Cardiac septum (tissue), 1 donor: ENCODE measurements at places on chromosomes 1 and 21. TPM values are rescaled to one million over a fixed set of nuclear protein-coding genes. Genes with fewer than 3 reads are reported as not detected.

DNA sequence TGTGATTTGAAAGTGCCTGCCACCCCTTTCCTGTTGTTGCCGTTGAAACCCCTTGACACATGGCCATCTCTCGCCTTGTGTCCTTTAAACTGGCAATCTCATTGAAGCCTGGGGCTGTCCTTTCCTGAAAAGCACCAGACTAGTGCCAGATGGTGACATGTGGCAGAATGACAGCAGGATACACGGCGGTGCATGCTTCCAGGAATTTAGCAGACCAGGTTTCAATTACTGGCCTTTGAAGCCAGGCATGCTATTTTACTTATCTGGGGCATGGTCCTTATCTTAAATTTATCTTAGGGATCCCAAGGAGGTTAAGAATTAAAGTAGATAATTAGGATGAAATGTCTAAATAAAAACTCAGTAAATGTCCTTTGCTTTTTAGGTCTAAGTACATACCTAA lies 15.2 kb downstream of the PLPPR4 start:
- DNase-seq = no peak

DNA sequence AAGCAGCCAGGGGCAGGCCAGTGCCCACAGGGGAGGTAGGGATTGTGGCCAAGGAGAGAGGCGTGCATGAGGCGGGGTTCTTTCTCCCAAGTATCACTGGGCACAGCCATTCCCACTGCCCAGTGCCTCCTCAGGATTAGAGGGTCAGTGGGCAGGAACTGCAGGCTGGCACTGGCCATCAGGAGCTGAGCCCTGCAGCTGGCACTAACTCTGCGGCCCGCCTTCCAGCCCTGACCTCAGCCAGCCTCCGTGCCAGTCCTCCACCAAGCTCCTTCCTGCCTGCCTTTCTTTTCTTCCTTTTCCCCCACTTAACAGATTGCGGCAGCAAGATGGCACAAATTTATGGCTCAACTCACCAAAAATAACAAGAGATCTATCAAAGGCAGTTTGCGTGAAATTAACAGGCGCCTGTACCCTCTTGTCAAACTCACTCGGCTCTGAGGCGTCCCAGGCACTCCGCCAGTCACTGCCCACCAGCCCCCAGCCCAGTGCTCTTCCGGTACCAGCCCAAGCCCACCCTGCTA lies 11.1 kb downstream of the ADGRB2 start:
- no peak for DNase-seq

GRCh38 chr1:95408507-95409136 lies 174.6 kb downstream of the RWDD3 start:
- no peak for DNase-seq

GRCh38 chr1:230332061-230332460 lies 94.1 kb downstream of the PGBD5 start:
- no peak for DNase-seq

GRCh38 chr1:204443260-204443619 lies 31.6 kb upstream of the PPP1R15B start:
- no peak for DNase-seq

GRCh38 chr1:35223084-35223630 lies 30.2 kb upstream of the SFPQ start:
- DNase-seq = no peak

GRCh38 chr1:61638911-61639605 lies 85.9 kb downstream of the TM2D1 start:
- no peak for DNase-seq

- DNase-seq = peak; percentile 58
These were observed 19.3 kb downstream of the TAL1 start for GRCh38 chr1:47212636-47213229.

DNA sequence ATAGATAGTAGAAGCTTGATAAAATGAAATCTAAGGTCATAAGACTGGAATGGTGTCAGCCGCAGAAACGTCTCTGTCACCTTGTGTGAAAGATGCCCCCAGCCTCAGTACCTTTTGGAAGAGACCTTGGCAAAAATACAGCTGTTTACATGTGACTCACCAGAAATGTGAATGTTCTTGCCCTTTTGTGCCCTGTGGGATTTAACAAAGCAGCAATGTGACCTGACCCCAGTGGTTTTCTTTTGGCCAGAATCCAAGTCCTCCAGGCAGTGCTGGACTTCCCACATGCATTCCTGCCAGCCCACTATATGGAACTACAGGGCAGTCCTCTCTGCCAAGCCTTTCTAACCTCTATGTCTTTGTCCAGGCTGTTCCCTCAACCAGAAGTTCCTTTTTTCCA lies 27.2 kb upstream of the LRRC8C start:
- DNase-seq = no peak

DNA sequence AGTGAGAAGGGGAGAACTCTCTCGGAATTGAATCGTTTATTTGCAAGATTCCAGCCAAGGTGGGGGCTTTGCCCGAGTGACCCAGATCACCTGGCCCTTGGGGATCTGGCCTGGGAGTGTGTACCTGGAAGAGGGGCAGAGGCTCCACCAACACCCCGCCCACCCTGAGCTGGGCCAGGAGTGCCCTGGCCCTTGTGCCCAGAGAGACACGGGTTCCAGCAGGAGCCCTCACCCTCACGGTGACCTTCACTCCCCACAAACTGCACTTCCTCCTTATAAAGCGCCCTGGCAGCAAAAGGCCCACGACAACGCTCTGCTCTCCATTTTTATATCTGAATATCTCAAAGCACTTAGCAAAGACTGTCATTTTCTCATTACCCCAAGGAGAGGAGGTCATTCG lies 16.6 kb downstream of the CASZ1 start:
- peak; percentile 67 for DNase-seq

- no peak for DNase-seq
These were observed 546.4 kb downstream of the OMA1 start for GRCh38 chr1:58000116-58000515.

- DNase-seq = no peak
These were observed 3.1 kb upstream of the OR10J1 start for GRCh38 chr1:159436469-159436868.

DNA sequence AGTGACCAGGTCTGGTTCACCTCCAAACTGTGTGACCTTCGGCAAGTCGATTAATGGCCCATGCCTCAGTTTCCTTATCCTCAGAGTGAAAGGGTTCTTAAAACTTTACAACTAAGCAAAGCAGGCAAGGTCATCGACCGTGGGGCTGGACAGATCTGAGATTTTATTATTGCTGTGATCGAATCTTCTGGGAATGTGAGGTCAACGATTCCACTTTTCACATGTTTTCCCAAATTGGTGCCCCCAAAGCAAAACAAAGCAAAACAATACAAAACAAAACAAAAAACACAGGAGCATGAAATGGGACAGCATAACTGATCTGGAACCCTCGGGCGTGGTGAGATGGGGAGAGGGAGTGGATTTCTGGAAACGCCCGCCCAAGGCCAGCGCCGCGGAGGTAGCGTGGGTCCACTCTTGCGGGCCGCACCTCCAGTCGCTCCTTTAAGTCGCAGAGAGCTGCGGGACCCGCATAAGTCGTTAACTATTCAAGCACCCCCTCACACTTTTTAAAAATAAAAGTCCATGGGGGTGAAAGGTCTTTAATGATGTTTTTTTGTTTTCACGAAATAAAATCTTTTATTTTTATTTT lies 4.2 kb upstream of the TBX15 start:
- no peak for DNase-seq

GRCh38 chr1:85088408-85088784 lies 40.1 kb upstream of the MCOLN3 start:
- DNase-seq = no peak

GRCh38 chr1:10267319-10267718 lies 56.9 kb downstream of the KIF1B start:
- DNase-seq = no peak

DNA sequence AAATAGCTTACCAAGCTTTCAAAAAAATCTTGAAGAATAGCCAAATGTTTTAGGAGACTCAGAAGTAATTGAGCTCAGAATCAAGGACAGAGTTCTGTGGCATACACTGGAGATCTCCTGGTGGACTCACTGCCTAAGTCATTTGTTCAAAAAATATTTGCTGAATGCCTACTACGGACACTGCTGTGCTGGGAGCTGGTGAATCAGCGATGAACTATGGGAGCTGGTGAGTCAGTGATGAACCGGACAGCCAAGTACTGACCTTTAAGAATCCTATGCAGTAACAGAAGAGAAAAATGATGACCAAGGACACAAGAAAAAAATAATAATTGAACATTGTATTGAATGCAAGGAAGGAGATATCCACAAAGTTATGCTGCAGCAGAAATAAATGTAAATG lies 717.9 kb upstream of the CXADR start:
- no peak for DNase-seq

DNA sequence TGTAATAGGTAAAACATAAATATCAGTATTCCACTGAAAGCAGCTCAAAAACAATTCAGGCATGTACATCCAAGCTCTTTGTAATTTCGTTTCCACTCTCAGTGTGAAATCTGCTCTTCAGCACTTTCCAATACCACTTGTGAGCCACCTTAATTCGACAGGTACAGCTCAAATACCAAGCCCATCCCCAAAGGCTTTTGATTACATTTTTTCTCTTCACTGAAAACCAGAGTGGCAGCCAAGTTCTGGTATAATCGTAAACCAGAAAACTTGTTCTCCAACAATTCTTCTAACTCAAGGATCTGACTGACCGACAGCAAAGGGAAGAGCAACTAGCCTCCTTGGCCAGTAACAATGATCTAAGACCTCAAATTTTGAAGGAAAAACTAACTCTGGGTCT lies 36.8 kb downstream of the FBXO42 start:
- DNase-seq = no peak

DNA sequence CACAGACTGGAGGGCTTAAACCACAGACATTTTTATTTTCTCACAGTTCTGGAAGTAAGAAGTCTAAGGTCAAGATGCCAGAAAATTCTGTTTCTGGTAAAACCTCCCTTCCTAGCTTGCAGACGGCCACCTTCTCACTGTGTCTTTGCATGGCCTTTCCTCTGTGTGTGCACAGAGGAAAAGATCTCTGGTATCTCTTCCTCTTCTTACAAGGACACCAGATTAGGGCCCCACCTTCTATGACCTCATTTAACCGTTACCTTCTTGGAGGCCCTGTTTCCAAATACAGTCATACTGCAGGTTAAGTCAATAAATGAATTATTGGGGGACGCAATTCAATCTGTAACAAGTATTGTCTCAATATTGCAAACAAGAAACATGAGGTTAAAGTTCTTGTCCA lies 63.0 kb upstream of the PRDX6 start:
- DNase-seq = no peak

- DNase-seq = no peak
These were observed 17.8 kb downstream of the VPS26C start for GRCh38 chr21:37249112-37249904.

DNA sequence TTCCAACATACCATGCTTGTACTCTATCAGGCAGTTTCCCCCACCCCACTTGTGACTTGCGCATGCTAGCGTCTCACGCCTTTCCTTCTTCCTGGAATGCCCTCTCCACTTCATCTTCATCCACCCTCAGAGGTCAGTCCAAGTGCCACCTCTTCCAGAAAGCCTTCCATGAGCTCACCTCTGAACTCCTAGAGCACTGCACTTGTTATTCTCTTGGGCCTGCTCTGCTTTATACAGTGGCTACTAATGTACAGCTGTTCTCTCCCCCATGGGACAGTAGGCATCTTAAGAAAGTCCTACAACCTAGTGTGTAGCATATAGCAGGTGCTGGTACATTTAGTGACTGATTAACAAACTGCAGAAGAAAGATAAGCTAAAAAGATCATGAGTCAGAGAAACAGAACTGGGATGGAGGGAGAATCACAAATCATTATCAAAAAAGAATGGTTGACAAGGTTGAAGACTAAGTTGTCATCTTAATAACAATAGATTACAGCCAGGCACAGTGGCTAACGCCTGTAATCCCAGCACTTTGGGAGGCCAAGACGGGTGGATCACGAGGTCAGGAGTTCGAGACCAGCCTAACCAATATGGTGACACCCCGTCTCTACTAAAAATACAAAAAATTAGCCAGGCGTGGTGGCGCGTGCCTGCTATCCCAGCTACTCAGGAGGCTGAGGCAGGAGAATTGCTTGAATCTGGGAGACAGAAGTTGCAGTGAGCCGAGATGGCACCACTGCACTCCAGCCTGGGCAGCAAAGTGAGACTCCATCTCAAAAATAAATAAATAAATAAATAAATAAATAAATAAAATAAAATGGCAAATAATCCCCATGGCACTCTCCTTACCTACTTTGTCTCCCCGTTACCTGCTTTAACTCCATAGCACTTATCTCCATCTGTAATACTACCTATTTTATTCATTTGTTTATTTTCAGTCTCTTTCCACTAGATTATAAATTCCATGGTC lies 16.3 kb upstream of the TSPAN1 start:
- DNase-seq = no peak

Gene OLIG2
- not detected for total RNA-seq

Gene PTPN14
- 67.7 TPM for total RNA-seq

Gene DCDC2B
- total RNA-seq = not detected

Gene FAM72B
- 0.13 TPM for total RNA-seq

Gene C1QB
- 34.3 TPM for total RNA-seq

Gene CNR2
- total RNA-seq = not detected

Gene HLX
- total RNA-seq = 8.1 TPM
